Pulmonary artery endothelial cell (primary cell): ENCODE measurements at places on chromosomes 5 and 9. TPM values are rescaled to one million over a fixed set of nuclear protein-coding genes. Genes with fewer than 3 reads are reported as not detected.

DNA sequence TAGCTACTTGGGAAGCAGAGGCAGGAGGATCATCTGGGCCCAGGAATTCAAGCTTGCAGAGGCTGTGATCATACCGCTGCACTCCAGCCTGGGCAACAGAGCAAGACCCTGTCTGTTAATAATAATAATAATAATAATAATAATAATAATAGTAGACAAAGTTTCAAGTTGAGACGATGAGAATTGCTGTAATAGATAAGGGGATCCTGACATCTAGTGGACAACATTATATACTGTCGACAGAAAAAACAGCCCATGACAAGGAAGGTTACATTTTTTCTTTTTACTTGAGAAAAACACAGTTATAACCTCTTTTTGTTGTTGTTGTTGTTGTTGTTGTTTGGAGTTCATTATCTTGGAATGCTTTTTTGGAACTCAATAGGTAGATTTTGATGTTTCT, 35.3 kb downstream of the NDFIP1 start:
- DNase-seq = peak; percentile 22

GRCh38 chr9:107390778-107391177, 98.8 kb downstream of the KLF4 start:
- no peak for DNase-seq

The FUT7 gene
- total RNA-seq = not detected in 2 replicates

The ENTPD8 gene
- total RNA-seq = 0.04 and 0.07 TPM in 2 replicates

DNA sequence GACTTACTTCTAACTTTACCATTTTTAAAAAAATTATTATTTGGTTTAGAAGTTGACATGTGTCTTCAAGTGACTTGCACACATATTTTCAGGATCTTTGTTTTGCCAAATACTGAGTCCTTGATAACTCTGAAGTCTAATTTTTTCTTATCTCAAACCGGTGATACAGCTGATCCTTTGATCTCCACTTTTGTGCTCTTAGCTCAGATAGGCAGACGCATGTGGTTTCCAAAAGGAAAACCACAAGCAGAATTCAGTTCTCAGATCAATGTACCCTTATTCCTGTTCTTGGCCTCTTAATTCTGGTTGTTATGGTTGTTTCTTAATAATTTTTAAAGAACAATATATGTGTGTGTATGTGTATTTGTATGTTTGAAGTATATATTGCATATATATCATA, 238.3 kb upstream of the EDIL3 start:
- no peak for DNase-seq

DNA sequence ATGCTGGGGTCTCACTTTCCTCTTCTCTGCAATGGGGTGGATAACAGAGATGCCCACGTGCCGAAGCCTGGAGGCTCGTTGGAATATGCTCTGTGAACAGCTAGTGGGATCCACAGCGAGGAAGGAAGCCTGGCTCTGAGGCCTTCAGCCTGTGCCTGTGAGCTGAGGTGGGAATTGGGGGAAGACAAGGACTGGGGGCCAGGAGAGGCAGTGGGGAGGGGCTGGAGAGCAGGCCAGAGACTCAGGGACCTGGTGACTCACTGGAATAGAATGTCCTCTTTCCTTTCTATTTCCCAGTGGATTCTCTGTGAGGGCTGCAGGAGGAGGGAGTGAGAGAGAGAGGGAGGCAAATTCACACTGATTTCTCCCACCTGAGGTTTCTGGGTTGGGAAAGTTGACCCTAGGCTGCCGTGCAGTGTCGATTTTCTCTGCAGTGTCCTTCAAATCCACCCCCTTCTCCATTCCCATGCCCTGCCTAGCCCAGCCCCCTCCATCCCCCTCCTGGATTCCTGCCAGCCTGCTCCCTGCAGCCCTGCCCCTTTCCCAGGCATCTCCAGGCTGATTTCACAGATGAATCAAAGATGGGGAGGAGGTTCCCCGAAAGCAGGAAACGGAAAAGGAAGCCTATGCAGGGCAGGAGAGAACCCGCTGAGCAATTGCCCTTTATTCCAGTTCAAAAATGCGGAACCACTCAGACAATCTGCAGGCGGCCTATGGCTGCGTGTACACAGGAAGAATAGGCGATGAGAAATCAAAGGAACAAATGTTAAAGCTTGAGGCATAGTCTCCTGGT, 1.4 kb upstream of the SPAAR start:
- peak; percentile 78 for DNase-seq

DNA sequence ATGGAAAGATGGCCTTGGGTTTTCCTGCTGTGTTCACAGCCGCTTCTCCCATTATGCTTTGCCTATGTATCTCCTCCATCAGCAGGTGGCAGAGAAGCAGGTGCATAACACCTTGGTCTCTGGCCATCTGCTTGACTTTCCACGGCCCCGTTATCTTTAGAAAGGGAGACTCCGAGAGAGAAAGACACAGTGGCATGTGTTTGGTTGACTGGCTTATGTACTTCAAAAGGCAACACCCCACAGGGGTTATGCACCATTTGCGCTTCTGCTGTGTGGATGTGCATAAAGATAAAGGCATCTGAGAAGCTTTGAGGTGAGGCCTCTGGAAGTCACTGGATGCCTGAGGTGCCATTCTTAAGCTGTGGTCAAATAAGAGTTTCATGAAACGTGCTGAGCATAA, 138.4 kb downstream of the EGFLAM start:
- DNase-seq = no peak

The KIF4B gene
- total RNA-seq = 0.13 and 0.21 TPM in 2 replicates

- no peak for DNase-seq
Measured at GRCh38 chr9:119280740-119281485, 88.3 kb downstream of the BRINP1 start.

- no peak for DNase-seq
Measured at GRCh38 chr9:91214086-91214485, 147.6 kb downstream of the AUH start.

GRCh38 chr5:72937517-72938061, 18.3 kb upstream of the FCHO2 start:
- peak; percentile 11 for DNase-seq

The CDH6 gene
- total RNA-seq = under 0.01 and 0.11 TPM in 2 replicates

DNA sequence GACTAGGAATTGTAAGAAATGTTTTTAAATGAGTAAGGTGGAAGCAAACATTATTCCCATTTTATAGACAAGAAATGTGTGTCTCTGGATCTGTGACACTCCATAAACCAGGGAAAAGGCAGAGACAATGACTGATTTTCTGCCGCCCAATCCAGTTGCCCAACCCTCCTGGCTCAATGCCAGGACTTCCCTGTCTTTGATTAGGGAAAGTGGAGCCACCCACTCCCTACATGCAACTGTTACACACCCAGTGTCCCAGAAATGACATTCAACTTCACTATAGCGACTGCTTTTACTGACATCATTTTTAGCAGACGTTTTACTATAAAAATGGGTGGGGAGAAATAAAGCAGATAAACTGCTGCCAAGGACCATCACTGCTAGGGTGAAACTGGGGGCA, 79.7 kb downstream of the THBS4 start:
- DNase-seq = no peak

The PROP1 gene
- not detected in 2 replicates for total RNA-seq

- DNase-seq = no peak
Measured at GRCh38 chr9:69673311-69673640, 1.1 kb upstream of the APBA1 start.

- DNase-seq = no peak
Measured at GRCh38 chr9:109372246-109372645, 51.4 kb upstream of the EPB41L4B start.

DNA sequence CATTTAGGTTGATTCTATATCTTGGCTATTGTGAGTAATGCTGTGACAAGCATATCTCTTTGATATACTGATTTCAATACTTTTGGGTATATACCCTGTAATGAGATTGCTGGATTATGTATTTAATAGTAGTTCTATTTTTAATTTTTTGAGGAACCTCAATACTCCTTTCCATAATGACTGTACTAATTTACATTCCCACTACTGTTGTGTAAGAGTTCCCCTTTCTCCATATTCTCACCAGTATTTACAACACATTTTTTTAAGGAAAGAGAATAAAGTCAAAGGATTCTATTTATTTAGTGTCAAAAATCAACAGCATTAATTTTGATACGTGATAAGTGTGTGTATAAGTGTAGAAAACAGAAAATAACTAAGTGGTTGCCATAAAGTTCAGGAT, 356.4 kb upstream of the EDIL3 start:
- no peak for DNase-seq

The ANKDD1B gene
- total RNA-seq = 0.20 and 1.1 TPM in 2 replicates

DNA sequence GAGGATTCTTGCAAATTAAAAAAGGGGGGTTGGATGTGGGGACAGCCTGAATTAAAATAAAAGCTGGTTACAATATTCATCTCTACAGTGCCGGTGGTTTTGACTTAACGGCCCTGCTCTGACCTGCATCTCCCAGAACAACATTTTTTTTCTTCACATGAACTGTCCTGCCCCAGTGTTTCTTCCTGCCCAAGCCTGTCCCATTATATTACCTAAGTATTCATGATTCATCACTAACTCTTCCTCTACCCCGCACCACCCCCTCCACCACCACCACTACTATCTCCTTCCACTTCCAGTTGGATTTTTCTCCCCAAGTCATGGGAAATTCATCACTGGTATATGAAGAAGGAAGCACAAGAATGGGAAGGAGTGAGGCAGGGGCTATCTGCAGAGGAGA, 90.1 kb downstream of the ZFAND5 start:
- no peak for DNase-seq

The PLPPR1 gene
- 0.25 and 0.26 TPM in 2 replicates for total RNA-seq

The PLEKHG4B gene
- not detected in 2 replicates for total RNA-seq

DNA sequence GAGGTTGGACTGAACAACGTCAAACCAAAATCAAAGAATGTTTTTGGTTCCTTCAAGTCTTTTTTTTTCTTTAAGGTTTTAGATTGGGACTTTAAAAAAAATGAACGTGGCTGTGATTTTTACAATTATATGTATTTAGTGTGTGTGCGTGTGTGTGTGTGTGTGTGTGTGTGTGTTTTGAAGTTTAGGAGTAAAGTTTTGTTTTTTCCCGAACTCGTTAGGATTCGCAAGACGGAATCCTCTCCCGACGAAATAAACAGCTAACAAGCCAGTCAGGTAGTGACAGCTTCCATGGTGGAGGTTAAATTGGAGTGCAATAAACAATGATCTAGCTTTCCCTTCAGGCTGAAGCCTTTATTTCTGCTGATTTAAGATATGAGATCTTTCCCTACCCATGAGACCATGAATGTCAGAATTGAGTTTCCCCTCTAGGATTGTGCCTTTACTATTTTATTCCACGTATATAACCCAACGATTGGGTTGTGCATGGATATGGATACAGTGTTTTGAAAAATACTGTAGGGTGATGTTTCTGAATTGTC, 1.2 kb downstream of the KIAA1958 start:
- DNase-seq = no peak

The PIP5K1B gene
- total RNA-seq = 0.04 and 0.13 TPM in 2 replicates

GRCh38 chr9:92029553-92029952, 79.5 kb upstream of the ROR2 start:
- no peak for DNase-seq

- DNase-seq = peak; percentile 7
Measured at GRCh38 chr5:31809050-31809870, 170.3 kb downstream of the PDZD2 start.

DNA sequence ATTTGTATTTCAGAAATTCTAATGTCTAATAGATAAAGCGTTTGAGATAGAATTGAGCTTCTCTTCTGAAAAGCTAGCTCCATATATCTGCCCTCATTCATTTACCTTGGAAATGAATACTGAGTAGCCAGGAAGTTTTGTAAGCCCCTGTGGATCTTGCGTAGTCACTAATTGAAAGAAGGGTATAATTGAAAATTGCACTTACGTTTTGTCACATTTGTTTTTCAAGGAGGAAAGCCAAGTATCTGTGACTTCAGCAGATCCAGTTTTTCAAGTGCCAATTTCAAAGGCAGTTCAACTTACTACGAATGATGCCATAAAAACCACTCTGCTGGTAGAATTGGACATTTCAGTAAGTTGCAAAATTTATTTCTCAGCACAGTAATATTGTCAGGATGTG, 14.0 kb downstream of the MTRR start:
- no peak for DNase-seq

The LCN1 gene
- total RNA-seq = not detected in 2 replicates

- DNase-seq = no peak
Measured at GRCh38 chr9:137321726-137322361, 19.8 kb upstream of the NRARP start.

The NCBP1 gene
- 40.4 and 65.0 TPM in 2 replicates for total RNA-seq

GRCh38 chr9:121303456-121304451, 35.8 kb downstream of the GSN start:
- no peak for DNase-seq

The SLCO6A1 gene
- not detected in 2 replicates for total RNA-seq
